ENCODE measurements at places on chromosomes 1 and 21.

GRCh38 chr1:235650341-235651169 is 971 bp upstream of the GNG4 start:
- no peak for DNase-seq

DNA sequence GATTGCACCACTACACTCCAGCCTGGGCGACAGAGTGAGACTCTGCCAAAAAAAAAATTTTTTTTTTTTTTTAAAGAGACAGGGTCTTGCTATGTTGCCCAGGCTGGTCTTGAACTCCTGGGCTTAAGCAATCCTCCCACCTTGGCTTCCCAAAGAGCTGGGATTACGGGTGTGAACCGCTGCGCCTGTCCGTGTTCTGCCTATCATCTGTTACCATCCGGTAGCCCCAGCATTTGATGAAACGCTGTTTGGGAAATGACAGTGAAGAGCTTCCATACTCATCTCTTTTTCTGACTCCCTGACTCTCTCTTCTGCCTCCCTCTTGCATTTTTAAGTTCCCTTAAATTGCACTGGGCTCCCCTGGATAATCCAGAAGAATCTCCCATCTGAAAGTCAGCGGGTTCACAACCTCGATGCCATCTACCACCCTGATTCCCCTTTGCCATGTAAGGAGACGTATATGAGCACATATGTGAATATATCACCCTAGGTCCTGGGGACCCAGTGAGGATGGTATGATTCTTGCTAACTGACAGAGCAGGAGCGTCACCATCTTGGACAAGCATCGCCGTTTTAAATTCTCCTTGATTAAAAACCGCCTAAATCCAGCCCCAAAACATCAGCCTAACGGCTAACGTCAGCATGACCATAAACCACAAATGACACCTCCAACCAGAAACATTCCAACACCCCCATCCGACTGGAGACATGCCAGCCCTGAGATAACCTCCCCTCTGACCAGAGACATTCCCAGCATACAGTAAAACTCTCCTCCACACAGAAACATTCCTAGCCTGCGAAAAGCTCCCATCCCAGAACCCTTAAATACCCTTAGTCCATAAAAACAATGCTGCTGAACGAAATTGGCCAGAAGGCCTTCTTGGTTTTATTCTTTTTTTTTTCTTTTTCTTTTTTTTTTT is 12.4 kb downstream of the TNFRSF8 start:
- no peak for DNase-seq

- no peak for DNase-seq
Observed at GRCh38 chr1:107499139-107499744, 358.4 kb downstream of the NTNG1 start.

GRCh38 chr1:22264464-22265341 is 121.8 kb upstream of the WNT4 start:
- no peak for DNase-seq

DNA sequence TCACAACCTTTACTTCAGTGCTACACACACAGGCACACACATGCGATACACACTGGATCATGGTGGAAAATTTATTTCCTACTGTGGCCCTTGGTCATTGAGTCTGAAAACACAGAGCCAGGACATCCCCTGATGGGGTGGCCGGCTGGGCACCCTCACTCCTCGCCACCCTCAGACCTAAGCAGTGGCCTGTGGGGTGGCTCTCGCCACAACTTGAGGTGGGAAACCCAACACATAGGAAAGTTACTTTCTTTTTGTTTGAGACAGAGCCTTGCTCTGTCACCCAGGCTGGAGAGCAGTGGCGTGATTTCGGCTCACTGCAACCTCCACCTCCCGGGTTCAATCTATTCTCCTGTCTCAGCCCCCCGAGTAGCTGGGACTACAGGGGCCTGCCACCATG is 19.4 kb downstream of the CRYAA start:
- no peak for DNase-seq

GRCh38 chr1:179706339-179706941 is 36.7 kb upstream of the FAM163A start:
- DNase-seq: peak; percentile 28

DNA sequence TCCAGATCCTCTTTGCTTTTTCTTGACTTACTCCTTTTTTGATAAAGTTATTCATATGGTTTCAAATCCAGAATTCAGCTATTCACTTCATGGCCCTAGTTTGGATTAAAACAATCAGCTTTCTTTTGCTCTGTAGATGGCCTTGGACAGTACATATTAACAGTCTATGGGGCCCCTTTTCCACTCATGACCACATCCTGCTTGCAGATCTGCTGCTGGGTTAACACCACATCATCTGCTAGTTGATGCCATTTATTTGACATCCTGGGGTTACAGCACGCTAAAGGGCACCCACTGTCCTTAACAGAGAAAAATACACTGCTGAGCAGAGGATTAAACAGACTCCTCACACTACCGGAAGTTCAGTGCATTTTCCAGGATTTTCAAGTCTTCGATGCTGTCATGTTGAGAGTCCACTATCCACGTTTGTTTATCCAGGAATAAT is 941 bp upstream of the IFI16 start:
- peak; percentile 40 for DNase-seq

GRCh38 chr1:158121604-158122254 is 59.0 kb upstream of the CD1D start:
- no peak for DNase-seq

- no peak for DNase-seq
Observed at GRCh38 chr21:45990741-45991605, 9.4 kb downstream of the COL6A1 start.

- DNase-seq: no peak
Observed at GRCh38 chr1:203526572-203526971, 32.6 kb downstream of the OPTC start.

GRCh38 chr1:151867765-151868411 is 14.4 kb upstream of the THEM5 start:
- no peak for DNase-seq

GRCh38 chr1:233020426-233020825 is 70.0 kb downstream of the NTPCR start:
- DNase-seq: no peak

- DNase-seq: no peak
Observed at GRCh38 chr1:54871275-54872035, 15.5 kb downstream of the DHCR24 start.

- DNase-seq: no peak
Observed at GRCh38 chr1:191804311-191804710, 354.0 kb upstream of the RGS18 start.

DNA sequence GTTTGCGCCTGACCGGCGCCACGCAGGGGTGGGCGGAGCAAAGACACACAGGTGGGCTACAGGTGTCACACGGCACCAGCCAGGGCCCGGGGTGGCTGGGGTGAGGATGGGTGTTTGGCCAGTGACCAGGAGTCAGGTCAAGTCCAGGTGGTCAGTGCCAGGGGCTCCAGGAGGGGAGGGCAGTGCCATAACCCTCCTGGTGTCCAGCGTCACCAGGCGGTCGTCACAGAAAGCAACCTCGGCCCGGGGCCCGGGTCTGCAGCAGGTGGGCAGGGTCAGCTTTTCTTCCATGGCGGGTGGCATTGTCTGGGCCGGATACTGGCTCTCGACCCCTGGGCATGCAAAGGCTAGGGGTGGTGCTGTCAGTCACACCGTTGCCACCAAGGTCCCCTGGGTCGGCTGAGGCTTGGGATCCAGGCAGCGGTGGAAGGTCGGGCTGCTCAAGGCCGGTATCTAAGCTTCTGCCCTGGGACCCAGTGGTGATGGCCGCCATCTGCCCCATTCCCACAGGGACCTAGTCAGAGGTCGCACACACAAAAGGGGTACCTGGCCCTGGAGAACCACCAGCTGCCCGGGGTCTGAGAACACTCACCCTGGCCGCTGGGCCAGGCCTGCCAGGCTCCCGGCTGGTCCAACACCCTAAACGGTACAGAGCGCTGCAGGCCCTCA is 1.8 kb downstream of the FNDC10 start:
- DNase-seq: no peak

- DNase-seq: no peak
Observed at GRCh38 chr1:38047603-38048141, 1.1 kb upstream of the POU3F1 start.

DNA sequence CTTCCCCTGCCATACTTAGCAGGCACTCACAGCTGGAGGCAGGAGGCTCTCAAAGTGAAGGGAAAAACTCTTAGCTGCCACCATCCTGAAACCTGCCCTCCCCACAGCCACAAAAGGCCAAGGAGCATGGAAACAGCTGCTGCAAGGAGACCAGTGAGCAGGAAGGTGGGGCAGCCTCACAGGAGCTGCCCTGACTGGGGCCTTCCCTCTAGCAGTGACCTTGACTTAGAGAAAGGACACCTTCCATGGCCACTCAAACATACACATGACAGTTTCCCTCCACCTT is 126.3 kb downstream of the HIVEP3 start:
- DNase-seq: no peak

DNA sequence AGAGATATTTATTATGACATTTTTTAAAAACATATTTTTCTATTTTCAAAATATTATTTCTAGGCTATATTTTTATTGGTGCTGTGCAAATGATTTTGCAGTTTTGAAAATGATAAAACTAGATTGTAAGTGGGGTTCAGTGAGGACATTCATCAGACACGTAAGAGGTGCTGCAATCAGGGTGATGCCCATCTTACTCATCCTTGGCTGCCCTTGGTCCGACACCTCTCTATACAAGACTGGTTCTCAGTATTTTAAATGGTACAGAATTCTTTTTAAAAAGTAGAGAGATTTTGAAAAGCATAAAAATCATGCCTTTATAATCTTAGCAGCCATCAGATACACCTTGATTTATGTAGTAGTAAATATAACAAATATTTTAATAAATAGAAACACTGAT is 24.0 kb downstream of the HENMT1 start:
- no peak for DNase-seq

DNA sequence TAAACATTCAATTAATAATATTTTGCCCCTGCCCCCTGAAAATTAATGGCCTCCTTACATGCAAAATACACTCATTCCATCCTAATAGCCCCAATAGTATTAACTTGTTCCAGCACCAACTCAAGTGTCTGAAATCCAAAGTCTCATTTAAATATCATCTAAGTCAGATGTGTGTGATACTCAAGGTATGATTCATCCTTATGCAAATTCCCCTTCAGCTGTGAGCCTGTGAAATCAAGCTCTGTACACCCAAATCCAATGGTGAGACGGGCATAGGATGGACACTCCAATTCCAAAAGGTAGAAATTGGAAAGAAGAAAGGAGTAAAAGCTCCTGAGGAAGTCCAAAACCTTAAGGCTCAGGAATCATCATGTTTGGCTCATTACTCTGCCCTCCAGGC is 83.5 kb downstream of the HHAT start:
- no peak for DNase-seq

DNA sequence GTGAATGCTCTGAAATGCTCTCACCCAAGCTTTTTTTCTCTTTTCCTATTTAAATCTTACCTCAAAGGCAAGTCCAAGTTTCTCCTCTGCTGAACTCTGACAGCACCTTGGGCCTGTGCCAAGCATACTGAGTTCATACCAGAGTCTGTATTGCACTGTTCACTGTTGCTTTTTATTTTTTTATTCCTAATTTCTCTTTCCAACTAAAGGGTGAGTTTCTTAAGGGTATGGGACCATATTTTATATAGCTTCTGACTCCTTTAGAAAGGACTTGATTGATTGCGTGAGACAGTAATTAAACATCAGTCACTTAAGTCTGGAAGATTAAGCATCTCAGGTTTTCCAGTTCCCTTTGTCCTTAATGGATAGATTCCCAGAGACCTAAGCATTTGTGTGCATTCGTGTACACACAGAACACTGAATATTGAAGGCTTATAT is 69.9 kb downstream of the CACHD1 start:
- DNase-seq: no peak

- DNase-seq: no peak
Observed at GRCh38 chr1:223123011-223123610, 19.9 kb downstream of the TLR5 start.

DNA sequence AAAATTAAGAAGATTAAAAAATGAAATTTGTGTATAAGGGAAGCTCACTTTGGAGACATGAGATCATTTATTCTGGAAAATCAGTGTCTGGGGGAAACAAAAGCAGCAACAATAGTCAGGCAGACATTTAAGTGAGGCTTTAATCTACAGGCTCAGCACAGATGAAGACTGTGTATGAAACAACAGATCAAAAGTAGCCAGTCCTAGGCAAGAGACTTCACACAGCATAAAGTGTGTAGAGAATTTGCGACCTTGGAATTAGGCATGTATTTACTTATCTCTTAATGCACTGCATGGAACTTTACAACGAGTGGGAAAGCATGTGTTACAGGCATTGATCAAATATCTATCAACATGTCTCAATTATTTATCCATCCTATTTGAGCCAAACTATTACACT is 1099.9 kb downstream of the PLA2G4A start:
- no peak for DNase-seq

DNA sequence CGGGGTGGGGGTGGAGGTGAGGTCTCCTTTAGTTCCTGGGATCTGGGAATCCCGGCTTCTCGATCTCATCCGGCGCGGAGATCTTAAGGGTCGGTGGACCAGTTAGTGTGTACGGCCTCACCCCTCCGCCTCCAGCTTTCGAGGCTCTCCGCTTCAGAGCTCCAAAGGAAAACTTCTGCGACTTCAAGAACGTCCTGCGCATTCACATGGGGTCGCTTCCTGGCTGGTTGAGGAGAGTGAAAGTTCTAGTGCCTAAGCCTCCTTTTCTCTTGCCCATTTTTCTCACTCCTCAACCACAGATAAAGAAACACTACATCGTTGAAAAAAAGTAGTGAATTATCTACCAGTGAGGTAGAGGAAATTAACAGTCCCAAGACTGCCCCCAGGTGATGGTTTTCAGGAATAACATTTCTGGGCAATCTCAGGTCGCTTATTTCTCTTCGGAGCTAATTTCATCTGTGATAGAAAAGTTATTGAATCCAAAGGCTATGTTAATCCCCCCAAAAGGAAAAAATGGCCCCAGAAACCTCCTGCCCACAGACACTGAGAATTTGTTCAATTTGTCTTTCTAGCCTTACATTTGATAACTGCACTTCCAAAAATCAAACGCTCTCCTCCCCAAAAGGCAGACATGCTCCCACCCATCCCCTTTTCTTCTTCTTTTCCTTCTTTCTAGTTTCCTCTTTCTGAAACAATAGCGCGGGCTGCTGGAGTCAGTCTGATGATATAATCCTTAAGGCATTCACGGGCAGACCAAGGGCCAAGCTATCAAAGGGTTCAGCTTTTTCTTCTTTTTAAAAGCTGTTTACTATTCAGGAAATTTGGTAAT is 20.6 kb upstream of the TBX15 start:
- no peak for DNase-seq

DNA sequence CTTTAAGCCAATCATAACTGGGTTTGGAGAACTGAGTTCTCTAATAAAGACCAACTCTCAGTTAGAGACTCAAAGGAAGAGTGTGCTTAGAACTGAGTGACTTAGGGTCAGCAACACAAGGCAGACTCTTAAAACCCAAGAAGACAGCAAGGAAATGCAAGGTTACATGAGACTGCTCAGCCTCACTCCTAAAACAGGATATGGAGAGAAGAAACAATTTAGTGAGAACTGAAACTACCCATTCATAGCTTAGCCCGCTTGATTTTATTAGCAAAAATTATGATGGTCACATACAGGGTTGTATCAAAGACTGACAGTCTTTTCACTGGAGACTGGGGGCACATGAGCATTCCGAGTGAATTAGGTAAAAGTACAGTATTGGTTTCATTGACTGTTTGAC is 78.9 kb upstream of the DMRTA2 start:
- no peak for DNase-seq

GRCh38 chr1:165481820-165482532 is 37.0 kb upstream of the RXRG start:
- DNase-seq: no peak

Data from stimulated activated CD4-positive, alpha-beta T cell treated with anti-CD3 and anti-CD28 coated beads, Interleukin-15, amount 100 ng/mL, for 1 hour (primary cell).